NAMALWA (cell line): ENCODE measurements at places on chromosomes 16 and 17.
A peak's percentile ranks its signal among the peaks of the same experiment; 100 is the strongest.

DNA sequence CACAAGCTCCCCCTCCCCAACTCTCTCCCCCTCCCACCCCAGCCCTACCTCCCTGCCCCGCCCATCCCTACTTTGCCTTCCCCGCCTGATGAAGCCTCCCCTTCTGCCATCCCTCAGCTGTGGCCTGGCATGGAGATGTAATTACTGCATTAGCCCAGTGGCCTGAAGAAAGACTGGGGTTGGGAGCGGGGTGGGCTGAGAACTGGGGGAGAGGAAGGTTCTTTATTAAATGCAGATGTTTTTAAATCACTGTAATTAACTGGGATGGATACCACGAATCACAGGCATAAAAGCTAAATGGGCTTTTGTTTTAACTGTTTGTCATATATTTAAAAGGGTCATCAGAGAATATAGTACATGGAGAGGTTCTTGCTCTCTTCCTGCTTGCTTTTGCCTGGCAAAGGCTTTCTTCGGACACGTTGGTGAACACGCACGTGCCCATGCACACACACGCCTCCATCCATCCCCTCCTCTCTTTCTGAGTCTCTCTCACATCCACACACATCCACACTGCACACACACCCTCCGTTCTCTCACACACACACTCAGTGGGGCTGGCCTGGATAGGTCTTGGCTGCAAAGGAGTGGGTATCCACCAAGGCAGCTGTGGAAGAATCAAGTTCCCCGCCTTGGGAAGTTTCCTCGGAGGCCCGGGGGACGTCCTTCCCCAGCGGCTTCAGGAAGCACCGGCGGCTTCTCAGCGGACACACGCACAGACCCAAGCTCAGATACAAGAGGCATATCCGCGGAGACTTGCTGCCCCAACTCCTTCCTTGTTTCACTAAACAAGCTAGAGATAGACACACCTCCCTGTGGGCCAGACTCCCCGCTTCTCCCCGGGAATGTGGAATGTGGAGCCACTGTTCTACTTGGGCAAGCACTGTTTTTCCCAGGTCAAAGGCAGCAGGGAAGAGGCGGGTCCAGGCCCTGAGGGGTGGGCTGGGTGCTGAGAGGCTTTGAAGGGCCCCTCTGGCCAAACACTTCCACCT lies 27.4 kb upstream of the TNRC6C start:
- DNase-seq: no peak

DNA sequence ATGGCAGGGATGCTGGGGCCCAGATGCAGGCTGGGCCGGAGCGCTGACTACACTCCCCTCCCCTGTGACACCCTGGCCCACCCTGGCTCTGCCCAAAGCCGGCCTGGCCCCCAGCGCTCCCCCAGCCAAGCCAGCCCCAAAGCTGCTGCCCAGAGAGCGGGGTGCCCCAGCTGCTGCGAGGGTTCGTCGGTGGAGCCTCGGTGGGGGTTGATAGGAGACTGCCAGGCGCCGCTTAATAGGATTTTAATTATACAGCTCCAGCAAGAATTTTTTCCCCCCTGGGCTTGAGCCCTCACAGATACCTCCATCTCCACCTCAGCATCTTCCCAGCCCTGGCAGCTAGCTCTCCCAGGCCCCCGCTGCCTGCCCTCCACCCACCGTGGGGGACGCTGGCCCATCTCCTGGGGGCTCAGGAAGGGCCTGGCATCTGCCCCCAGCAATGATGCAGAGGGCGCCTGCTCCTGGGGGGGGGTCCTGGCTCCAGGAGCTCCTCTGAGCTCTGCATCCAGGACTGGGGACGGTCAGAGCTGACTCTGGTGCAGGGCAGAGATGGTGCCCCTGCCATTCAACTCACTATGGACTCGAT lies 36.8 kb upstream of the DLX4 start:
- no peak for DNase-seq

- DNase-seq: peak; percentile 74
These were observed 623 bp downstream of the MBTPS1 start for GRCh38 chr16:84115919-84116719.

DNA sequence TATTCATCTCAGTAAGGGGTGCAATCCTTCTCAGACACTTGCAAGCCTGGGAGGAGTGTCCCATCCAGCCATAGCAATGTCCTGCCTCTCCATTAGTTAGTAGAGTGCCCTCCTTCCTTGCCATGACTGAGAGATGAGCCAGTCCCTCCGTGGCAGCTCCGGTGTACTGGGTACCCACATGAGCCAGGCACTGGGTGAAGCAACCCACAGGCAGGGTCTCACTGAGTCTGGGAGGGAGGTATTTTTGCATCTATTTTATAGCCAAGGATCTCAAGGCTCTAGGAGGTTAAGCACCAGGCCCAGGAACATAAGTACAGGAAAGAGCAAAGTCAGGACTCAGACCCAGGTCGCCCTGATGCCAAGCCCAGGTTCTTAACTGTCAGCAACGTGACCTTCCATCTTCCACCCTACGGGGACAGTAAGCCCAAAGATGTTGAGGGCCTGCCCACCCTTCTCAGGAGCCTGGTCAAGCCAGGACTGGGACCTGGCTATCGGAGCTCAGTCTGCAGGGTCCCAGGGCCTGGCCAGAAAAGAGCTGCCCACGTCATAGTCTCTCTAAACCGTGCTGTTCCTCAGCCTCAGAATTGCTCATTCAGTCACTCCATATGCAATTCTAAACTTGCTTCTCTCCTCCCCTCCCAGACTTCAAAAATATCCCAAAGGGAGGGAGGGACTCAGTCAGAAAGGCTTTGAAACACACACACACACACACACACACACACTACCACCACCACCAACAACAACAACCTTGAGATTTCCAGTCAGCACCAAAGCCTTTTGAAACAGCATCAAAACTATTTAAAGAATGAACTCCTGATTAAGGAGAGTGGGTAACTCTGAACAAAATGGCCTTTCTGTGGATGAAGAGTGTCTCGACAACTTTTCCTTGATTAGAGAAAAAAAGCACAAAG lies 16.6 kb downstream of the NOS2 start:
- DNase-seq: no peak

DNA sequence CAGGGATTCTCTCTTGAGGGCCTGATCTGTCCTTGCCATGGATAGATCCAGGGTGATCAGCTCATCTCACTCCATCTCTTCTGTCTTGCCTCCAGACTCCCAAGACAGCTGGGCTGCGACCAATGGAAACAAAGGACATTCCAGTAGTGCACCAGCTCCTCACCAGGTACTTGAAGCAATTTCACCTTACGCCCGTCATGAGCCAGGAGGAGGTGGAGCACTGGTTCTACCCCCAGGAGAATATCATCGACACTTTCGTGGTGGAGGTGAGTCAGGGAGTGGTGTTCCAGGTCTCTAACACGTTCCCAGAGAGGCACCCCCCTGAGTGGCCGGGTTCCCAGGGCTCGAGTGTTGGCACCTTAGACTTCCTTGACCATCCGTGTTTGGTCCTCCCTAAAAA lies 29.5 kb downstream of the PLCD3 start:
- DNase-seq: no peak

DNA sequence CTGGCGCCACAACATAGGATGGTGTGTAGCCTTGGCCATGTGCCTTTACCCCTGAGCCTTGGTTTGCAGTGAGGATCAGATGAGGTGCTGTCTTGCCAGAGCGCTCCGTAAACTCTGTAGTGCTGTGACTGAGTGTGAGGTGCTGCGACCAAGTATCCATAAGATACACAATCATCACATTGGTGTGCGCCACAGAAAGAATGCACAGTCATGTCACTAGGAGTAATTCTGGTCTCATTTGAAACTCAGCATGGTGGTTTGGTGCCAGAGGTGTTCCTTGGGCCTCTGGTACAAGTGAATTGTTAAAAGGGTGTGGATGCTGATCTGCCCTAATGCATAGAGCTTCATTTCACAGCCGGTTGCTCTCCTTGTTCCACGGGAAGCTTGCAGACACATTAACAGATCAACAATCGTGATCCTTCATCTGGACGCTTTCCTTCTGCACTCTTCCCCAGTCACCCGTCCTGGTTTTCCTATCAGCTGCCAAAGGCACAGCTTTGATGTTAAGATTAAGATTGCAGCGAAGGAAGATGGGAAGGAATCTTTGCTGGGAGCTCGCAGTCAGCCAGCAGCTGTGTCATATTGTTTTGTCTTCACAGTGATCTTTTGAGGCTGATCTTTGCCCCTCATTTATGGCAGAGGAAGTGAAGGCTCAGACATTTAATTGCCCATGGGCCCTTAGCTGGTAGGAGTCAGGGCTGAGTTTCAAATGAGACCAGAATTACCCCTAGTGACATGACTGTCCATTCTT lies 79.1 kb downstream of the KSR1 start:
- no peak for DNase-seq

DNA sequence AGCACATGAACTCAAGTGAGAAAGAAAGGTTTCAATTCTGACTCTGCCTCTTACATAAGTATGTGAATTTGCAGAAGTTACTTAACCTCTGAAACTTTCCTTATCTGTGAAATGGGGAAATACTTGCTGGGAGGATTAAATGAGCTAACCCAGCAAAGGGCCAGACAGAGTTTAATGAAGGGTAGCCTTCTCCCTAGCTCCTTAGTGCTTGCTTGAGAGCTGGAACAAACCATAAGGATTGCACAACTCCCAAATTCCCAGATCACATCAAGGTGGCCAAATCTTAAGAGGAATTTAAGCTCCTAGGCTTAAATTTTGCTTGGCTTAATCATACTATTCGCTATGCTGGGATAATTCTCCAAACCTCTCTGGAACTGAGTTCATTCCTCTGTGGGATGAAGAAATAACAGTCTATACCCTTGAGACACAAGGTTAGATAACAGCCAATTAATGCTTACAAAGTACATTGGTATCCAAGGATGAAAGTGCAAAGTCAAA lies 11.8 kb upstream of the WSB1 start:
- DNase-seq: peak; percentile 39

DNA sequence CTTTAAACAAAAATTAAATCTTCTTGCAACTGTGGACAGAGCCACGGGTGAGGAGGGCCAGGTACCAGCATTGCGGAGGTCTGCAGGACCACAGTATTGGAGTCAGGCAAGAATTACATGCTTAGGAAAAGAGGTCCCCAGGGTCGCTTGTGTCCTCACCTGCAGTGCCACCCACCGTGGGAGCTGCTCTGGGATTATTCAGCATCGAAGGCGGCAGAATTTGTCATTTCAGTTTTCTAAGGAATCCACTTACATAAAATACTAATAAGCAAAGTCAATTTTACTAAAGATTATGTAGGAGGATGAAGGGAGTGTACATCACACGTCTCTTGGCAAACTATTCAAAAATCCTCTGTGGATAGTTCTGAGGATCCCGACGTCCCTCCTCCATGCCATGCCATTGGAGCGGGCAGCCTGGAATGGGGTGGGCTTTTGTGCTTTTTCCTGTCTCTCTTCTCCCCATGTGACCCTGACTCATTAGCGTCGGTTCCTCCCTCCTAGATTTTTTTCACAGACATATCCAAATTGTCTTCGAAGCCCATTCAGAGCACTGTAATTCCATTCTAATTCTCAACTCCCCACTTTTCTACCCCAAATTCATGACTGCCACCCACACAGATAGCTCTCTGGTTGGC lies 3.0 kb upstream of the PIK3R6 start:
- DNase-seq: no peak
